Substantia nigra (tissue), 51 donors: ENCODE measurements at places on chromosomes 6 and 20.

DNA sequence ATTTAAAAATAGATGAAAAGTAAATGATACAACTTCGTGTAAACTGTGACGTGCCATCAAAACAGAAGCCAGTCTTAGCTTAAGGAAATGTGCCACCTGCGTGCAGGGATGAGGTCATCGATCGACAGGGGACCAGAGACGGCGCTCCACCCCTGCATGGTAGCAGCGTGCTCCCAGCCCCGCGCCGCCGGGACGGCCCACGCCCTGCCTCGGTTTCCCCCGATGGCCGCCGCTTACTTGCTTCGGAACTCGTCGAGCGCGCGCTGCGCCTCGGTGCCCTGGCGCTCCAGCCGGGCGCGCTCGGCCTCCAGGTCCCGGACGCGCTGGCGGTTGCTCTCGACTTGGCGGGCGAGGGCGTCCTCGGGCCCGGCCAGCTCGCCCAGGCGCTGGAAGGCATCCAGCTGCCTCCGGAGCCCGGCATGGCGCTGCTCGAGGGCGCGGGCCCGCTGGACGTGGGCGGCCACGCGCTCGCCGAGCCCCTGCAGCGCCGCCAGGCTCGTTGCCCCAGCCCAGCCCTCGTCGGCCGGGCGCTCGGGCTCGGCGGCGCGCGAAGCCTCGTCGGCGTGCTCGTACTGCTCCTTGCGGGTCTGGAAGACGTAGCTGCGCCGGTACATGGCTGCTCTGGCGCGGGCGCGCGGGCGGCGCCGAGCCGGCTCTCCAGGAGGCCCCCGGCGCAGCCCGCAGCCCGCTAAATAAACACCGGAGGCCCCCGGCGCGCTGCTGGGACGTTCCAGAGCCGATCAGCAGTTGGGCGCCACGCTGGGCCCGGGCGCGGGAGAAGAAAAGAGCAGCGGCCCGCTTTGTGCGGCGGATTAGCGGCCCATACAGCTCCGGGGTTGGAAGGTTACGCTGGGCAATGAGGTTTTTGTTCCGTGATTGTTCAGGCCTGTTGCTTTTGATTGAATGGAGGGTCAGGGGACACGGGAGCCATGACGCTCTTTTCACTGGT lies at the start of gene BFSP1:
BFSP1 (minus strand) TSS at position 664 of the 949 bp plus-strand sequence; CDS start at position 614, 50 bp downstream.
- DNase-seq: peak; percentile 38

DNA sequence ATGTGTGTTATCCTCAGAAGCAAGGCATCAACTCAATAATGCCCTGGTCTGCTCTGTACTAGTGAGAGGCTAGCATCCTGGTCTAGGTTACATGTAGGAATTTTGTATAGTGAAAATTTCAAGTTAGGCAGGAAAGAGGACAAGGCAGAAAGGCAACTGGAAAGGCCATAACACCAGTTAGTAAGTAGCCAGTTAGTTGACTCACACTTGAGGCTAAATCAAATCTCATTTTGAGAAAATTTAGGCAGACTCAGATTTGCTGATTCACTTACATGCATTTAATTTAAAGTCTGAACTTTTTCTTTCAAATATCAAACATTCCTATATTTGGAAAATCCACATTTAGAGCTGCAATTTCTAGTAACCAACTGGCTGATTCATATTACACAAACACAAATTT lies 184.5 kb upstream of the TCF21 start:
- no peak for DNase-seq

GRCh38 chr20:37417617-37418467 lies 71.9 kb downstream of the SRC start:
- DNase-seq: no peak

GRCh38 chr6:70282919-70283461 lies 19.9 kb downstream of the COL9A1 start:
- DNase-seq: no peak

GRCh38 chr20:8721098-8721497 lies 347.8 kb upstream of the PLCB4 start:
- DNase-seq: peak; percentile 12

DNA sequence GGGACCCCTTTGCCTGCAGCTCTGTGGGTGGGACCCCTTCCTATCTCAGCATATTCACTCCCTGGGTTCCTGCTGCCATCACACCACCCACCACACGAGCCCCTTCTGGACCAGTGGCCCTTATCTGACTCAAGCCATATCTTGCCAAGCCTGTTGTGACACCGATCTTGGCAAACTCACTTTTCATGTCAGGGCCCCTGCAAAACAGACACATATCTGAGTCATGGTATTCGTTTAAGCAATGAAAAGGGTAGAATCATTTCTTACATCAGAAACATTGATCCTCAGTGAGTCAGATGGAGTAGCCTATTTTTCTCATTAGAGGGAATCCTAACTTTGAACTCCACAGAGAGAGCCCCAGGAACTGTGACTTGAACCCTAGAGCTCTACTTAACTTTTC lies 10.6 kb downstream of the RAET1E start:
- no peak for DNase-seq

DNA sequence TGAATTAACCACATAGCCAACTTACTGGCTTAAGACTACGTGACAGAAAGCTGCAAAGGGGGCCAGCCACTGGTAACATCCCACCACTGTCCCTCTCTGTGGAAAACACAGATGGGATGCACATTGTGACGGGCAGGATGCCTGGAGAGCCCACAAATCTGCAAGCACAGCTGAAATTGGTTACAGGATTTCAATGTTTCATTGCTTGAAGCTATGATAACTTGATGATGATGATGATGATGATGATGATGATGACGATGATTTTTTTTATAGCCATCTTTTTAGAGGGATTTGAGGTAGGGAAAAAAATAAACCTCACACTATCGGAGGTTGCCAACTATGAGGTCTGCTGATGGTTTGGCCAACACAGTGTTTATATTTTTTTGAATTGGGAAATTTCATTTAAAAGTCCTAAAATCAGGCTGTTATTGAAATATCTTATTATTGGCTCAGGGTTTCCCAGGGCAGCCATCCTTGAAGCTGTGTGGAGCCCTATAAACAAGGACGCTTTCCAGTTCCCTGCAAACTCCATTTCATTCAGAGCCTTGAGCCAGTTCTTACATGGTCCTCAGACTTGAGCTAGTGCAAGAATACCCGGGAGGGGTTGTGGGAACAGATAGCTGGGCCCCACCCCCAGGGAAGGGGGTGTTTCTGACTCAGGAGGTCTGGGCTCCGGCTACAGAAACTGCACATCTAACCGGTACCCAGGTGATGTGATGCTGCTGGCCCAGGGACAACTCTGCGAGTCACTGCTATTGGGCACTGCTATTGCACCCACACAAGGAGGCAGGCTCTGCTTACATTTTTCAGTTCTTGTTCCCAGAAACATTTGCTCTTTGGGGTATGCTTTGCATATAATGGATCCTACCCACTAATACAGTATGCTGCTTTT lies 27.1 kb downstream of the BCAS1 start:
- DNase-seq: no peak

GRCh38 chr6:129317931-129318820 lies 391.8 kb downstream of the ARHGAP18 start:
- no peak for DNase-seq

DNA sequence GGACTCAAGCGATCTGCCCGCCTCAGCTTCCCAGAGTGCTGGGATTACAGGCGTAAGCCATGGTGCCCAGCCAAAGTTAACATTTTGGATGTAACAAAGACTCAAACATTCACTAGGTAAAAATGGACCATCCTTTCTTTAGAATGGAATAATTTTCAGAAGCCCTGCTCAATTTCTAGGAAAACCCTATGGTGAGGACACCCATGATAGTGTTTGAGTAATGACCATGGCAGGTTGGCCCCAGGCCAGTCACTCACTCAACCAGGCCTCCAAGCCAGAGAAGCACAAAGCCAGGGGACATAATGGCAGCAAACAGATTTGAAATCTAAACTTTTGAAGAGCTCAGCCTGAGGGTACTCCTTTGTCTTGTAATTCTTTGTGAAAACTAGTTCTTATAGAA lies 59.9 kb upstream of the GPR6 start:
- DNase-seq: no peak

DNA sequence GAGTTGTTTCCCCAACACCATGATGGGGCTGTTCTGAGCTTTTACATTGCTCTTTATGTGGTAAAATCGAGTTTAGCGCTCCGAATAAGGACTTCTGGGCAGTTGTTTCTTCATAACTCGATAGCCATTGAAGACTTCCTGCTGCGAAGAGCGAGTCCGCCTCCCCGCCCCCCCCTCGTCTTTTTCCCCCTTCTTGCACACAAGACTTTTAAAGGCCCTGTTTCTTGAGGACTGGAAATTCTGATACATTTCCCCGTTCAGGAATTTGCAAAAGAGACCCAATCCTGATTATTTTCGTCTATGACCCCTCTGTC lies 1.5 kb upstream of the CITED2 start:
- peak; percentile 20 for DNase-seq

GRCh38 chr6:111997853-111998208 lies 56.1 kb upstream of the CCN6 start:
- no peak for DNase-seq

DNA sequence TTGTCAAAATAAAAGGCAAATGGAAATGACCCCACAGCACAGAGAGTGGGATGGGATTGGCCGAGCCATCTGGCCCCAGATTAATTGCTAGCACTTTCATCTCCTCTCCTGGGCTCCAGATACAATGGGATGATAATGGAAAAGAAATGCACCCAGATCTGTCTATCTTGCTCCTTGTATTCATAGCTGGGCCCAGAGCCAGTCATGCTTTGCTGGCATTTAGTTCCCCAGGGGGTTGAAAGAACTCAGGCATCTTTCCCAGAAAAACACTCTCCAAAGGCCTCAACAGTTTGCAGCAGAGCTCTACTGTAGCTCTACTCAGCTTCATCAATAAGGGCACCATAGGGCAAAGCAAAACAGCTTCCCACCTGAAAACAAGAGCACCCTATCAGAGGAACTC lies 116.0 kb upstream of the FOXA2 start:
- DNase-seq: no peak

GRCh38 chr20:22590662-22591061 lies 6.3 kb upstream of the FOXA2 start:
- no peak for DNase-seq

GRCh38 chr6:150403458-150404246 lies 34.8 kb downstream of the IYD start:
- no peak for DNase-seq

DNA sequence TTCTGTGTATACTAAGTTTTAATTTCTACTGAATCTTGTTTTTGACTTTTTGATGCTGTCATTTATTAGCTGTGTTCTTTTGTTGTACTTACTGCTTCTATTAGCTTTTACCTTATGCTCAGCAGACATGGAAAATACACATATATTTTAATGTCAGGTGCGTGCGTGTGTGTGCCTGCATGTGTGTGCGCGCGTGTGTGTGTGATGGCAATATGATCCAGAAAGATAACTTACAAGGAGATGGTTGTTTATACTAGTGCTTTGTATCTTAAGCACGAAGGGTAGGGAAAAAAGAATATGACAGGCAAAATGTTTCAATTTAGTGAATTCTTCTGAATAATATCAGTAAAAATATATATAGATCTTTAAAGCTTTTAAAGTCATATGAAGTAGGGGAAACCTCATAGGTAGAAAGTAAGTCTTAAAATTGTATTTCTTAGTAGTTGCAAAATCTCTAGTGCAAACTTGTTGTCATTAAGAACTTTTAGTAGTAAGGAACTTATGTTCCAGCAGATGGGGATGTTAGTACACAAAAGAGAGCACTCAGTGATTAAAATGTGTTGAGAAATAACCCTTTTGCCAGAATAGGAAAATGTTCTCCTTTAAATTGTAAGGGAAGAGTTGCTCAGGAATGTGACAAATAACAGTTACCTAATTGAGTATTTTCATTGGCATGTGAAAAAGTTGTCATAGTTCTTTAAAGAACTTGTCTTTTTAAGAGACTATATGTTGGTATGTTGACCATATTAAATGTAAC lies 13.2 kb downstream of the QKI start:
- no peak for DNase-seq

GRCh38 chr20:11145616-11146015 lies 471.8 kb upstream of the JAG1 start:
- DNase-seq: no peak

- DNase-seq: no peak
These were observed 51.9 kb downstream of the CARMIL1 start for GRCh38 chr6:25330796-25331685.

DNA sequence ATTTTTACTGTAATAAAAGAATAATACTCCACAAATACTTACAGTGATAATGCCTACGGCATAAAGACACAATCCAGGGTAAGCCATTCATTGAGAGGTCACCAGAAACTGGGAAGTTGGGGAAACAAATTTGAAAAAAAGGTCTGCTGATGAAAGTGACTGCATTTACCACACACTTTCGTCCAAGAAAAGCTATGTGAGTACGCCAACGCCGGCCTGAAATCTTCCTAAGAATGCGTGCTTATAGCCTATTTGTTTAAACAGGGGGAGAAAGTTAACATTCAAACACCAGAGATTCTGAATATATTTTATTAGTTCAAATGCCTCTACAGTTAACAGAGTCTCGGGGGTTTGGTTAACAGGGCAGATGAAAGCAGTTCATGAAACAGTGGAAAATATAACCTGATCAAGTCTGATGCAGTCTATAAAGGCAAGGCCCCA lies 657 bp upstream of the LTV1 start:
- no peak for DNase-seq

- DNase-seq: no peak
These were observed 214.6 kb upstream of the CNR1 start for GRCh38 chr6:88380618-88381288.

- peak; percentile 81 for DNase-seq
These were observed at the start of gene BRPF3 for GRCh38 chr6:36196113-36196879. BRPF3 (plus strand) TSS chr6:36196744; CDS start chr6:36200323, 3,579 bp downstream.

DNA sequence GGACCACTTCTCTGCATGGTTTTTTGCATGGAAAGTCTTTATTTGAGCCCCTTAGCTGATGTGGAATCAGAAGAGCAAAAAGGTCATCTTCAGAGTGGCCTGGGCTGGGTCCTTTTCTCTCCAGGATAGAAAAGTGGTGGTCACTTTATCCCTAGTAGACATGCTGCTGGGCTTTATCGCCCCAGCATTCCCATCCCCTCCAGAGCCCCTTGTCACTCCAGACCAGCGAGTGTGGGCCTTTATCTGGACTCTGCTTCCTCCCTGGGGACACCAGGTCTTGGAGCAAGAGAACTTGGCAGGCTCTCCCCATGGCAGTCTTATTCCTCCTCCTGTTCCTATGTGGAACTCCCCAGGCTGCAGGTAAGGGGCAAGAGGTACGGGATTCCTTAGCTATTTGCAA lies at the start of gene LY6G6F:
LY6G6F (plus strand) TSS at position 268 of the 400 bp plus-strand sequence; CDS start at position 309, 41 bp downstream.
- DNase-seq: no peak

GRCh38 chr6:37665304-37665703 lies 32.4 kb downstream of the MDGA1 start:
- DNase-seq: no peak

- DNase-seq: no peak
These were observed 116.7 kb downstream of the CD164 start for GRCh38 chr6:109265530-109265929.

GRCh38 chr6:118748311-118749062 lies 97.1 kb upstream of the CEP85L start:
- DNase-seq: no peak
